ENCODE measurements at places on chromosomes 4 and X.

- no peaks in the 10 kb centered on the region for H3K4me1 ChIP-seq
- H3K36me3 ChIP-seq, result no peaks in the 10 kb centered on the region
- no peak overlapping the region for H3K27ac ChIP-seq
- no peak overlapping the region for H3K4me3 ChIP-seq
- H3K27me3 ChIP-seq, result peaks cover 19% of the 10 kb centered on the region
- DNase-seq, result no peak
Measured at GRCh38 chrX:131565909-131566308, 22.0 kb downstream of the OR13H1 start.

GRCh38 chrX:1659664-1660461 is 45.0 kb downstream of the ASMT start:
- H3K4me1 ChIP-seq, result no peaks in the 10 kb centered on the region
- H3K27ac ChIP-seq, result no peak overlapping the region
- H3K4me3 ChIP-seq, result no peak overlapping the region
- H3K36me3 ChIP-seq, result no peaks in the 10 kb centered on the region

DNA sequence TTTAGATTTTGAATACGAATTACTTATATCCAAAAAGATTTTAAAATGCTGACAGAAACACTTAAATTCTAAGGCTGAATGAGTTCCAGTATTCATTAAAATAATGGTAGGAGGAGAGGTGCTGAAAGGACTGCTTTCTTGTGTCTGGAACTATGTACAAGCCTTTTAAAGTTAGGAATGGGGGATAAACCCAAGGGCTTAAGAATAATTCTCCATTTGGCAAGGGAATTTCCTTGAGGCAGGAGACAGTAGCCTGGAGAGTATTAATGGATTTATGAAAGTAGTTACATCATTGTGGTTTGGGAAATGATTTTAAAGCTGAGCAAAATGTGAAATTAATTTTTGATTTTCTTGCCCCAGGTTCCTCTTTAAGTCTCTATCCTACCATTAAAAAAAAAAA is 266.5 kb upstream of the KCNIP4 start:
- H3K4me3 ChIP-seq, result no peak overlapping the region
- DNase-seq, result no peak
- no peaks in the 10 kb centered on the region for H3K27me3 ChIP-seq
- no peaks in the 10 kb centered on the region for H3K36me3 ChIP-seq

DNA sequence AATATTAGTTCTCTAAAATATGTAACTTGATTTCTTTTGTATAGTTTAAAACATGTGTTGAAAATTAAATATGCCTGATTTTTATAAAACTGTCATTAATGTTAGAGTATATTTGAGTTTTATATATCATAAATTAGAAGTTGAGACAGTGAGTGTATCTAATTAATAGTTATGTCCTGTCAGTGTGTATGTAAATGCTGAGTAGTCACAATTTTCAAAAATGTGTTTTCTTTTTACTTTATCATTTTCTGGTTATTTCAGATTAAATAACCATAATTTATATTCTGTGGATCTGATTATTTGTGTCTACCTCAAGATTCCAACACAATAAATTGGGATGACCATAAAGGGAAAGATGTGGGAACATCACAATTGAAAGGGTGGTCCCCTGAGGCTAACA is 82.7 kb upstream of the CXXC4 start:
- H3K36me3 ChIP-seq, result no peaks in the 10 kb centered on the region
- no peak overlapping the region for H3K27ac ChIP-seq
- no peaks in the 10 kb centered on the region for H3K27me3 ChIP-seq
- no peaks in the 10 kb centered on the region for H3K4me1 ChIP-seq

DNA sequence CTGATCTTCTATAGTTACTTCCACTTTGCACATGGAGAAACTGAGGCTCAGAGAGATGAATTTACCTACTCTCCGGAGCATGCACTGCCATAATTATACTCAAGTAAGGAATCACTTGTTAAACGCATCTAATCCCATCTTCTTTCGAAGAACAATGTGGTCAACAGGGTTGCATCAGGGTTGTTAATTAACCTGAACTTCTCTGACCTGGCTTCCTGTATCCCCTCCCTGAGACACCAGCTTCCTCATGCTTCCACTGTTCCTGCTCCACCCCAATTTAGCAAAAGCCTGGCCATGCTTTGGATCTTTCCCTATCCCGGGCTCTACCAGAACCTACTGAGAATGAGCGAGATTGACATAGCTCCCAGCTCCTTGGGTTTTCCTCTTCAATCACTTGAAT is 136.7 kb downstream of the SMIM20 start:
- H3K4me3 ChIP-seq, result no peak overlapping the region
- no peak for DNase-seq
- H3K4me1 ChIP-seq, result no peaks in the 10 kb centered on the region
- H3K36me3 ChIP-seq, result no peaks in the 10 kb centered on the region

GRCh38 chr4:101599620-101600019 is 190.9 kb upstream of the BANK1 start:
- no peaks in the 10 kb centered on the region for H3K36me3 ChIP-seq
- DNase-seq, result no peak

DNA sequence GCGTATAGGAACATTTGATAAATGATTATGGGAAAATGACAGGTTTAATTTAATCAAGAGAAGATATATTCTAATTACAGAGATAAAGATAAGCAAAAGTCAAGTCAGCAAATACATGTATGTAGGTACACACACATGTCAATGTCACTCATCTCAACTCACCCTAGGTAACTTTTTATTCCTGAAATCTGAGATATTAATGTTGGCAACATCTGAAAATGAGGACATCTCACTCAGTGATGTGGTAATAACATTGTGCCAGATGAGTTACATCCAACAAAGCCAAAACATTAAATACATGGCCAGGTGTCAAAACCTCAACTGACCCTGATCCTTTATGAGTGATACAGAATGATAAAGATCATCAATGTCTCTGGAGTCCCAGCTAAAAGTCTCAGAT is 363.3 kb upstream of the F9 start:
- H3K4me3 ChIP-seq, result no peak overlapping the region
- H3K27ac ChIP-seq, result no peak overlapping the region
- H3K27me3 ChIP-seq, result peaks cover 4% of the 10 kb centered on the region
- DNase-seq, result no peak

- H3K4me1 ChIP-seq, result no peaks in the 10 kb centered on the region
- no peaks in the 10 kb centered on the region for H3K27me3 ChIP-seq
Measured at GRCh38 chr4:139934057-139934707, 219.8 kb downstream of the MAML3 start.

DNA sequence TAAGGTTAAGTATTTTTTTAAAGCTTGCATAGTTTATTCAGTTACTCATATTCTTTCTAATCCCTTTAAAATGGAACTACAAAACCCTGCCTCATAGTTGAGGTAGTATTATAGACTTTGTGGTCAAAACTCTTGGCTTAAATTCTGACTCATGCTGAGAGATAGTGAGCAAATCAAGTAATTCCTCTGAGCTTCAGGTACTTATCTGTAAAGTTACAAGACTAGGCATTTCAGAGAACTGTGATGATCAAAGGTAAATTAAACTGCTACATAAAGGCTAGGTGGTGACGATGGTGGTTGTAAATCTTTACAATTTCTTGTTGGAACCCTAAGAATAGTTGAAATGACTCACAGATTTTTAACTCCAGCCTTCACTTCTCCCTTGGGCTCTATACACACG is 3.2 kb upstream of the CLOCK start:
- no peaks in the 10 kb centered on the region for H3K36me3 ChIP-seq
- no peak for DNase-seq
- peaks cover 16% of the 10 kb centered on the region for H3K4me1 ChIP-seq
- no peak overlapping the region for H3K27ac ChIP-seq
- H3K27me3 ChIP-seq, result no peaks in the 10 kb centered on the region

DNA sequence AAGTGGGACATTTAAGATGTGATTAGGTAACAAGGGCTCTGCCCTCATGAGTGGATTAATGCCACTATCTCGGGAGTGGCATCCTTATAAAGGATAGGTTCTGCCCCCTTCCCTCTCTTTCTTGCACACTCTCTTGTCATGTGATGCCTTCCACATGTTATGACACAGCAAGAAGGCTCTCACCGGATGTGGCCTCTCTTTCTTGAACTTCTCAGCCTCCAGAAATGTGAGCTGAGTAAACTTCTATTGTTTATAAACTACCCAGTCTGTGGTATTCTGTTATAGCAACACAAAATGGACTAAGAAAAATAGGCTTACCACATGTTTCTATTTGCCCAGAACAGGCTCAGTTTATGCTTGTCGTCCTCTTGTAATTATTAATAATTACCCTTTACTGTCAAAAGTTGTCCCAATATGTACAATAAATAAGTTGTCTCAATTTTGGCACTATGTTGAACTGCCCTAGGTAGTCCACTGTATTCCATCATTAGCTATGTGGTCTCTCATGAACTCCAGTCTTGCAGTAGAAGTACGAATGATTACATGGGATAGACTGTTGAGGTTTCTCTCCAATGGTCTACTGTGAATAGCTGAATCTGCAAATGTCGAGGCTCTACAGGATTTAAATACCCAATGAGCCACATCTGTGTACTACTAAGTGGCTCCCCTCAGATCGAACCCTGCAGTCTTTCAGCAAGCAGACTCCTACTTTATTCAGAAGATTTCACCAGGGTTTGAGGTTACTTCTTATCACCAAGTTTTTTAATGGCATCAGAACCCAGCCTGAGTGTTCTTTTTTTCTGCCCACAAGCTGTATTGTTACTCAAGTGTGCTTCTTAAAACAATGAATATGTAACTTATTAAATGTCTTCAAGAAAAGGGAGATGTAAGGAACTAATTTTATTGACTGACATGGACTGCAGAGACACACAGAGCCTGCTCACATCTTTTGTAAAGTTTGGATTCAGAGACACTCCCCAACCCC is 102.0 kb upstream of the LEF1 start:
- no peak overlapping the region for H3K4me3 ChIP-seq
- no peak overlapping the region for H3K27ac ChIP-seq
- H3K36me3 ChIP-seq, result no peaks in the 10 kb centered on the region
- H3K4me1 ChIP-seq, result no peaks in the 10 kb centered on the region
- DNase-seq, result no peak

- H3K4me1 ChIP-seq, result no peaks in the 10 kb centered on the region
Measured at GRCh38 chr4:73765296-73765695, 24.9 kb downstream of the CXCL8 start.

GRCh38 chrX:153845195-153845594 is 14.9 kb upstream of the PDZD4 start:
- no peaks in the 10 kb centered on the region for H3K36me3 ChIP-seq
- no peak overlapping the region for H3K27ac ChIP-seq
- H3K4me3 ChIP-seq, result no peak overlapping the region
- no peaks in the 10 kb centered on the region for H3K4me1 ChIP-seq

DNA sequence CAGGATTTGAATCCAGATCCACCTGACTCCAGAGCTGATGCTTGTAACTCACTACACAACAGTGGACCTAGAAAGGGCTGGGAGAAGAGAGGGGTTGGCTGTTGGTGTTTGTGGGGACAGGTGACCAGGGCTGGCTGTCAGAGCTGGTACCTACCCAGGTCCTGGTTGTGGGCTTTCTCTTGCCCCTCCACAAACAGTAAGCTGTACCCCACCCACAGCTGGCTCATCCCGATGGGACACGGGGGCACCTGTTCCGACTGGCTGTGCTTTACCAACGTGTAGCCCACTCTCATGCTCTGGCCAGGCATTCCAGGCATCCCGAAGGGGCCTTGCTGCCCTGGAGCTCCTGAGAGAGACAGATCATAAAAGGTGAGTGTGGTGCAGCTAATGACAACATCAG is 68.7 kb downstream of the ATG4A start:
- H3K27me3 ChIP-seq, result no peaks in the 10 kb centered on the region
- no peak overlapping the region for H3K4me3 ChIP-seq
- no peaks in the 10 kb centered on the region for H3K4me1 ChIP-seq

- no peaks in the 10 kb centered on the region for H3K36me3 ChIP-seq
- H3K4me1 ChIP-seq, result peaks cover 6% of the 10 kb centered on the region
- no peak overlapping the region for H3K4me3 ChIP-seq
Measured at GRCh38 chr4:168878623-168879022, 131.4 kb downstream of the CBR4 start.

- H3K36me3 ChIP-seq, result no peaks in the 10 kb centered on the region
- no peaks in the 10 kb centered on the region for H3K27me3 ChIP-seq
- H3K27ac ChIP-seq, result no peak overlapping the region
Measured at GRCh38 chrX:74835566-74835965, 89.7 kb downstream of the NEXMIF start.

DNA sequence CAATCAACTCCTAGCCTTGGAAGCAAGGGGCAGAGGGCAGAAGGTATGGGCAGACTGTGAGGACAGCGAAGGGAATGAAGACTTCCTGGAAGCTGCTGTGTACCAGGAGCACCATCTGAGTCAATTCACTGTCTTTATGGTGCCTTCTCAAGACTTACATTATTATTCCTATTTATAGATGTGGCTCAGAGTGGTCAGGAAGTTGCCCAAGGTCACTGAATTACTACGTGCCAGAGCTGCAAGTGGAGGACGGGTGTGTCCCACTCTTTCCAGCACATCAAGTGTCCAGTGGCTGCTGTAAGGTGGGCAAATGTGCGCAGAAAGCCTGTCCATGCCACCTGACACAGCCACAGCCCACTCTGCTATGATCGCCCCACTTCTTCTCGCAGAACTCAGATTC is 32.0 kb downstream of the SMPX start:
- H3K36me3 ChIP-seq, result no peaks in the 10 kb centered on the region
- H3K27me3 ChIP-seq, result peaks cover 17% of the 10 kb centered on the region
- no peaks in the 10 kb centered on the region for H3K4me1 ChIP-seq
- no peak overlapping the region for H3K4me3 ChIP-seq

GRCh38 chr4:1590244-1590643 is 93.9 kb downstream of the FAM53A start:
- no peaks in the 10 kb centered on the region for H3K36me3 ChIP-seq
- no peaks in the 10 kb centered on the region for H3K27me3 ChIP-seq
- no peak for DNase-seq

DNA sequence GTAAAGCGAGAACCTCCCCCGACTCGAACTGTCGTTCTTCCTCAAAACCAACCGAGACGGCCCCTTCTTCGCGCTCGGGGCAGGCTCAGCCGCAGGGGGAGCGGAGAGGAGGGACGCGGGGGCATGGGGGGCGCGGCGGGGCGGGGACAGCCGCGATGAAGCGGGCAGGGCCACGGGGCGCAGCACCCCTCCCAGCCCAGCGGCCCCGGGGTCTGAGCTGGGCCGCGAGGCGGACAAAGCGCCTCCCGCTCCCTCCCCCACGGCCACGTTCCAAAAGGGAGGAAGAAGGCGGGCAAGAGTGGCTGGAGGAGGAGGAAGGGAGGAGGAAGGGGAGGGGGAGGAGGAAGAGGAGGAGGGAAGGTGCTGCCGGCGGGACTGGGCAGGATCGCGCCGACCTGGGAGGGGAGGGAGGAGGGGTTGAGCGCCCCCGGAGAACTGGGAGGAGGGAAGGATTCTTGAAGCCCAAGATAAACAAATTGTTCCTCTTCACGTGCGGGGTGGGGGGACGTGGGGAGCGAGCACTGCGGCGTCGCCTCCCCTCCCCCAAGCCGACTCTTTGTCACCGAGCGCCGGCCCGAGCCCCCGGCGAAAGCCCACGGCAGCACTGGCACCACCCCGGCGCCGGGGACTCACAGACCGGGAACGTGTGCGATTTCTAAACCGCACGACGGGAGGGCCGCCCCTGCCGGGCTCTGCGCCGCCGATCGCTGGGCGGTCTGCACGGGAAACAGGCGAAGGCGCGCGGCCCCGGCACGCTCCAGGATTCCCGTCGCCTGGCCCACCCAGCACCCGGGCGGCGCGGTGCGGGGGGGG is 2.9 kb downstream of the MAML3 start:
- no peaks in the 10 kb centered on the region for H3K27me3 ChIP-seq
- no peaks in the 10 kb centered on the region for H3K4me1 ChIP-seq
- DNase-seq, result peak; percentile 94
- peak overlapping the region; percentile 93 for H3K4me3 ChIP-seq
- H3K36me3 ChIP-seq, result no peaks in the 10 kb centered on the region
- peak overlapping the region; percentile 98 for H3K27ac ChIP-seq

Data from adrenal gland (tissue), 19 donors.